ENCODE measurements at places on chromosomes 2 and 18.

DNA sequence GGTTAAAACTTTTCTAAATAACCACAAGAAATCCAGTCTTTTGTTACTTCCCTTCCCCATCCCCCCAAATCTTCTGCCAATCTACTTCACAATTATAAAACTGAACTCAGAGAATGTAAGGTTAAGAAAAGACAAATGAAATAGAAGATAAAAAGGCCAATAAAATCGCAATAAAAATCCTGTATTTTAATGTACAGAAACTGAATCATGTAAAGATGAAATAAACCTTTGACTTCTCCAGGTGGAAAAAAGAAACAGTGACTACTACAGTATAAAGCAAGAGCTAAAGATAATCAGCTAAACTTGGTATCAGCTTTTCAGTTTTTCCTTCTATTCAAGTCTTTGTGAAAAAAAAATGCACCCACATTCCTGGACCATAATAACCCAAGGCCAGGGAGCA is 1.7 kb downstream of the SYT4 start:
- no peak for DNase-seq

DNA sequence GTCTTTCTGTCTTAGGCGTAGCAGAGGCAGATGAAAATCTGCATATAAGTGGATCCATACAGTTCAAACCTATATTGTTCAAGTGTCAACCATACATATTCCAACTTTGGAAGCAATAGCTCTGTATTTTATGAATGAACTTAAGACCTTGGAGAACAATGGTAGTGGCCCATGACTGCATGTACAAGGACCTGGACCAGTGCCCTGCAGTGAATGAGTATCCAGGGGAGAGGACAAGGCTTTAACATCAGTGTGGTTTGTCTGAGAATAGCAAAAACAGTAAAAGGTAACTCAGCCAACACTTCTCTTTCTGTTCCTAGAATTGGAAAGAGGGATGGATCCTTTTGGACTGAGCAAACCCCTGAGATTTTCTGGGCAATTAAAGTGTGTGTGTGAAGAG is 230.8 kb upstream of the LINC00305 start:
- DNase-seq, result no peak

DNA sequence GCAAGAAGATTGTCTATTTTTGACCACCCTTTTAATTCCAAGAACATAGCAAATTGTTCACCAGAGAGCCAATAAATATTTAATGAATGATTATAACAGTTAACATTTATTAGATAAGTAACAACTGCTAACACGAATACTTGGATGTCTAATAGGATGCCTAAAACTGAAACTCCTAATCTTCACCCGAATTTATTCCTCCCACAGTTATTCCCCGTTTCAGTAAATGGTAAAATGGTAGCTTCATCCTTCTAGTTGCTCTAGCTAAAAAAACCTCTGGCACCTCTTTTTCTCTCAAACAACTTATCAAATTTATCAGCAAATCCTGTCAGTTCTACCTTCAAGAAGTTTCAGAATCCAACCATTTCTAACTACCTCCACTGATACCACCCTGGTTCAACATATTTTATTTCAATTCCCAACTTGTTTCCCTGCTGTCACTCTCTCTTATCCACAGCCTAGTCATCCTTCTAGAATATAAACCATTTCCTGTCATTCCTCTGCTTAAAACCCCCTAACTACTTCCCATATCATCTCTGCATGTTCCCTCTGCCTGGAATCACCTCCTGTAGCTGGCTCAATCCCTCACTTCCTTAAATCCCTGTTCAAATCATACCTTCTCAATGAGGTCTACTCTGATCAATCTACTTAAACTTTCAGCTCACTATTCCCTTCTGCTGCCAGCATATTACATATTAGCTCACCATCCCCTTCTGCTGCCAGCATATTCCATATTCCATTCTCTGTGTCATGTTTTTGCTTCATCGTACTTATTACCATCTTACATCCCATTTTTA is 93.8 kb downstream of the ROCK2 start:
- no peak for DNase-seq

GRCh38 chr2:223633656-223634055 is 31.5 kb upstream of the SCG2 start:
- DNase-seq, result peak; percentile 17

GRCh38 chr18:67771271-67771670 is 254.8 kb upstream of the DSEL start:
- DNase-seq, result peak; percentile 17

DNA sequence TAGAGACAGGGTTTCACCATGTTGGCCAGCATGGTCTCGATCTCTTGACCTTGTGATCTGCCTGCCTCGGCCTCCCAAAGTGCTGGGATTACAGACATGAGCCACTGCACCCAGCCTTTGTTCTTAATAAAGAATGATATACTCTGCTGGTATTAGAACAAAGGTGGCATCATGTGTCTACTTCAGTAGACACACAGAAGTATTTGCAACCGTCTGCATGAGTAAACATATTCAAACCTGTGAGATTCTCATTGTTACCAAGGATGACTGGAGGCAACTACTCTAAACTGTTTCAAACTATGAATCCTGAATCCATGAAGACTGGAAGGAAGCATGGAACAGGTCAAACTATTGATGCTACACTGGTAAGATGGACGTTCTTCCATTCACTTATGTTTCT is 32.1 kb downstream of the MBD2 start:
- no peak for DNase-seq

GRCh38 chr18:5582849-5583681 is 39.3 kb upstream of the EPB41L3 start:
- DNase-seq, result no peak

DNA sequence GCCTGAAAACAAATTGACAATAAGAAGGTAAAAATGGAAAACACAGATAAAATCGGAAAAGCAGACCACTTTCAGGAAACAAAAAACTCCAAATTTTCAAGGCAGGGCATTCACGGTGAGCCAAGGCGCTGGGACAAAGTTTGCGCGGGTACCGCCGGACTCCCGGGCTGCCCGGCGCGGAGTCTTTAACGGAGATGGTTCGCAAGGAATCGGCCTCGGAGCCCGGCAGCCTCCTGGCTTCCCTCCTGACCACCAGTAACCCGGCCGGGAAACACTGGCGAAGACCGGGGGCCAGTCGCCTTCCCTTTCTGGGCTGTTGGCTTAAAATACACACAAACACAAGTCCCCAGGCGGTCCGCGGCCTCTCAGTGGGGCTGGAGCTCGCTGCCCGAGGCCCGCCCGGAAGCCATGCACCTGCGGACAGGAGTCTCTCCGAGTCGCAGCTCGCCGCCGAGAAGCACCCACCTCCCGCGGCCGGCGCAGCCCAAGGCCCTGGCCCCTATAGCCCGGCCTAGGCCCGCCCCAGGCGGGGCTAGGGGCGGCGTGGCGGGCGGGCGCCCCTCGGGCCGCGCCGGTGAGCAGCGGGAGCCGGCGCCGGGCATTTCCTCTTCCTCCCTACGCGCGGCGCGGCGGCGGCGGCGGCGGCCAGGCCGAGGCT is 622 bp upstream of the KCMF1 start:
- DNase-seq, result peak; percentile 65

DNA sequence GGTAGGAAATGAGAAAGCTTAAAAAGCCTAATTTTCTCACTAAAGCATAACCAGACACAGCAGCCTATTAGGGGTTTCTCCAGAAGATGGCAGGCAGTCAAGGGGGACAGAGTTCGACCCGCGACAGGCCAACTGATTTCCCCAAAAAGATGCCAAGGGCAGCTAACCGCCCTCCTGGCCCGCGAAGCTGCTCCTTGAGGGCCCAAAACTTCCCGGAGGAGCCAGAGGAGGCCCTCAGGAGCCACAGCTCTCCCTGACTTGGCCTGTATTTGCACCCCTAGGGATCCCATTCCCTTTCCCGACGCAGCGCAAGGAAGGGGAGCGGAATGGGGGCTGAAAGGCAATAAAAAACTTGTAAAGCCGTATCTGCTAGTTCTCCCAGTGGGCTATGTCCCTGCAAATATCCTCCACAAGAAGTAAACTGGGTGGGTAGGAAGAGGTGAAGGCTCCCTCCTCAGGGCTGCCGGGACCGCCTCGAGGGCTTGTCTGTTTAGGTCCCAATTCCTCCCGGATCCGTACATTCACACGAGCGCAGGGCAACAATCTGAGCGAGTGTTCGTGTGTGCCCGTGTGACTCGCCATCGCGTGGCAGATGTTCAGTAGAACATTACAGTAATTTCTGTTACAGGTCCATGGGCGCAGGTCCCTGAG is 756 bp upstream of the NAGK start:
- no peak for DNase-seq

- DNase-seq, result no peak
These were observed 230.4 kb downstream of the IKZF2 start for GRCh38 chr2:212921061-212921460.

- DNase-seq, result no peak
These were observed 192.8 kb downstream of the AGPS start for GRCh38 chr2:177585234-177585863.

GRCh38 chr2:38592951-38593350 is 9.8 kb downstream of the HNRNPLL start:
- DNase-seq, result peak; percentile 32

GRCh38 chr2:122570641-122571040 is 815.2 kb downstream of the TSN start:
- DNase-seq, result no peak

- no peak for DNase-seq
These were observed 8.0 kb upstream of the COX7A2L start for GRCh38 chr2:42368817-42369531.

GRCh38 chr18:8911408-8912340 is 190.8 kb upstream of the NDUFV2 start:
- no peak for DNase-seq

DNA sequence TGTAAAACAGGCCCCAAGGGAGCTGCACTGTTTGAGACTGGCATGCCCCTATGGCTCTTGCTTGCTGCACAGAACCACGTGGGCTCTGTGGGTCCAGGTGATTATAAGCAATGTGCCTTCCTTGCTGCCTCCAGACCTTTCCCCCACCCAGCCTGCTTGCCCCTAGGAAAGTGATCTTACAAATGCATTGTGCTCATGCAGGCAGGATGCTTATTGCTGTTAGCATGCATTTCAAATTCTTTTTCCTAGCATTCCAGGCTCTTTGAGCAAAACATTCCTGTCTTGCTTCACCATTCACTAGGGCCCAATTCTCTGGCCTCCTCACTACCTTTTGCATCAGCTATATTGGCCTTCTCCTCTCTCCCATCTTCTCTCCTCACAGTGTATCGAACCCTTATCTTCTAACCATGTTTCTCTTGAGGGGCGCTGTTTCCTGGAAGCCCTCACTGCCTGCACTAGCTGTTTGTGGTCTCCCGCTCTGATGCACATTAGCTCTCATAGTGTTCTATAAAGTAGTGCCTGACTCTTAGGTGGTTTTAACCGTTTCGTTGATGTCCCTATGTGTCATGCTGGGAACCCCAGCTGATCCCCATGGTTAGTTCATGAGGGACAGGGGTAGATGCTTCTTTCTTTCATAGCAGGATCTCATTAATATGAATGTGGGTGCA is 152.9 kb upstream of the EPAS1 start:
- DNase-seq, result no peak

GRCh38 chr2:238846378-238846627 is 1.6 kb upstream of the TWIST2 start:
- no peak for DNase-seq

GRCh38 chr18:3721771-3722648 is 272.0 kb downstream of the TGIF1 start:
- DNase-seq, result peak; percentile 29

GRCh38 chr2:33528441-33528950 is 52.0 kb downstream of the RASGRP3 start:
- DNase-seq, result no peak

DNA sequence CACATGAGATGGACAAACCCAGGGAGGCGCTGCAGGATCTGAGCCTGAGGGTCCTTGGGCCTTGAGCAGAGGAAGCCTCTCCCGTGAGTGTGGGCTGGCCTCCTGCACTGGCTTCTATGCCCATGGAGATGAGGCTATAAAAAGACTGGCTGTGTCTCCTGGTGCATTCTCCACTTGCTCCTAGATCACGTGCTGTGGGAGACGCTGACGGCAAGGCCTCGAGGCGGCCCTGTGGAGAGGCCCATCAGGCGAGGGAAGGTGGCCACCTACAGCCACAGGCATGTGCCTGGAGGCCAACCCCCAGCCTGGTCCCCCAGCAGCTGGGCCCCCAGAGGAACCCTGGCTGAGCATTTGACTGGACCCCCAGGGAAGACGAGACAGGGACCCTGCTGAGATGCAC is 198.9 kb downstream of the TWIST2 start:
- DNase-seq, result no peak

GRCh38 chr2:102063941-102064678 is 72.3 kb downstream of the IL1R2 start:
- DNase-seq, result peak; percentile 100

- DNase-seq, result no peak
These were observed 237.8 kb upstream of the THSD7B start for GRCh38 chr2:136527560-136527959.

DNA sequence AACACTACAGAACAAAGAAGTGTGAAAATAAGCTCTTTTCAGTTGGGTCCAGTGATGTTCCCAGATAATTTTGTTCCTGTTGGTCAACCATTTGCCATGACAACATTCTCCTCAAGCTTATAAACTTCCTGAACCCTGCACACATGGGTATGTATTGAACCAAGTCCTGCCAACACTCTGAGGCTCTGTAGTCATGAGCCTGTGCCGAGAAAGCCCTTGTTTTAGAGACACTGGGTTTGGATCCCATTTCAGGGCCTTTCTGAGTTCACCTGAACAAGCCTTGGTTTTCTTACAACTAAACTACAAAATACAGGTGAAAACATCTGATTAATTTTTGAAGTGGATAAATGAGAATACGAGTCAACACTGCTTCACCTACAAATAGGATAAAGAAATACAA is 38.5 kb downstream of the AKAIN1 start:
- no peak for DNase-seq

- peak; percentile 8 for DNase-seq
These were observed 861 bp upstream of the KLHL23 start for GRCh38 chr2:169732583-169733358.

DNA sequence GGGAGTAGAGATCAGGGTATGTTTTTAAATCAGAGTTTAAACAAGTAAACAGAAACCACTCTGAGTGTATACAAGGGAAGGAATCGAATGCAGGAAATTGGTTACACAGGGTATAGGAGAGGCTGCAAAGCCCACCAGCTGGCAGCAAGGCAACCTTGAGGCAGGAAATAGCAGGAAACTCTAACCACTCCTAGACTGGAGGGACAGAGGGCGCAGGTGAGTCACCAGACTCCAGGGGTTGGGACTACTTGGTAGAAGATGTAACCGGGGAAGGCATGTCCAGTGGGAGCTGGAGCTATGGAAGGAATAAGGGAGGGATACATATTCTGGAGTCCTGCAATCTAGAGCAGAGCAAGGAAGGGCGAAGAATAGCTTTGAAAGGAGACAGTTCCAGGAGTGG is 152.3 kb downstream of the MEIS1 start:
- no peak for DNase-seq
